ENCODE measurements at places on chromosomes 1 and 21.

- DNase-seq: no peak
- no peak overlapping the region for H3K27ac ChIP-seq
- no peaks in the 10 kb centered on the region for H3K36me3 ChIP-seq
- H3K4me3 ChIP-seq: no peak overlapping the region
- H3K27me3 ChIP-seq: no peaks in the 10 kb centered on the region
Measured at GRCh38 chr1:78843111-78843510, 163.4 kb downstream of the ADGRL4 start.

GRCh38 chr1:204426035-204426436 lies 14.4 kb upstream of the PPP1R15B start:
- no peak overlapping the region for H3K27ac ChIP-seq
- no peaks in the 10 kb centered on the region for H3K4me1 ChIP-seq
- no peak overlapping the region for H3K4me3 ChIP-seq
- no peaks in the 10 kb centered on the region for H3K27me3 ChIP-seq
- no peaks in the 10 kb centered on the region for H3K36me3 ChIP-seq

DNA sequence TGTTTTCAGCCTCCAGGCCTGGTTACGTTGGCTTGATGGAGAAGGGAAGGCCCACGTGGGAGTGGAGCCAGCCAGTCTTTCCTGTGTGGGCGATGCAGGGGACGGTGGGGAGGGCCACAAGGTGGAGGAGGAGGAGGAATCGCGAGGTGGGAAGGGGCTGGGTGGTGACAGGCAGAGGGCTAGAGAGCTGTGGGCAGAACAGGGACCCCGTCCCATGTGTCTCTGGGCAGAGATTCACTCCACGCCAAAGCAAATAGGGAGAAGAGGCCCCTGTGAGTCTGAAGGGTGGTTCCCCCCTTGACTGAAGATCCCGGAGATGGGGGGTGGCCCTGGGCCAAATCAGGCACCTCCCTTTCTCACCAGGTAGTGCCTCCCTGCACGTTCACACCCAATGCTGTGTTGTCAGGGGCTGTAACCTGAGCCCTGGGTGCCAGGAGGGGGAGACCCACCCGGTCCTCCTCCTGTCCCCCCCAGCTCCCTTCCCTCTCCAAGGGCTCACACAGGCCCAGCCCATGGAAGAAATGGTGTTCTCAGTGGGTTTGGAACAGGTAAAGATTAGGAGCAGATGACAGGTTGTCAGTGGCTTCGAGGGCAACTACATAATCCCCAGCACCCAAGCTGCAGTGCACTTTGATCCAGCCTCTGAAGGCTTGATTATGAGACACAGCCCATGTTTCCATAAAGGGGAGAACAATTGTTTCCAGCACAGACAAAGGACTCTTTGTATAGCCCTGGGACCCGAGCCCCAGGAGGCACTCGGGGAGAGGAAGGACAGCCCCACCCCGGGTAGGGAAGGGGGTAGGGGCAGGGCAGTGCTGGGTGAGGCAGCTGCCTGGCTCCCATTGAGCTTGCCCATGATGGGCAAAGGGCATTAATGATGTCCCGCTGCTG lies 37.7 kb upstream of the GPR37L1 start:
- no peaks in the 10 kb centered on the region for H3K36me3 ChIP-seq
- peaks cover 5% of the 10 kb centered on the region for H3K4me1 ChIP-seq
- no peaks in the 10 kb centered on the region for H3K27me3 ChIP-seq
- H3K27ac ChIP-seq: no peak overlapping the region
- DNase-seq: peak; percentile 28
- H3K4me3 ChIP-seq: no peak overlapping the region

DNA sequence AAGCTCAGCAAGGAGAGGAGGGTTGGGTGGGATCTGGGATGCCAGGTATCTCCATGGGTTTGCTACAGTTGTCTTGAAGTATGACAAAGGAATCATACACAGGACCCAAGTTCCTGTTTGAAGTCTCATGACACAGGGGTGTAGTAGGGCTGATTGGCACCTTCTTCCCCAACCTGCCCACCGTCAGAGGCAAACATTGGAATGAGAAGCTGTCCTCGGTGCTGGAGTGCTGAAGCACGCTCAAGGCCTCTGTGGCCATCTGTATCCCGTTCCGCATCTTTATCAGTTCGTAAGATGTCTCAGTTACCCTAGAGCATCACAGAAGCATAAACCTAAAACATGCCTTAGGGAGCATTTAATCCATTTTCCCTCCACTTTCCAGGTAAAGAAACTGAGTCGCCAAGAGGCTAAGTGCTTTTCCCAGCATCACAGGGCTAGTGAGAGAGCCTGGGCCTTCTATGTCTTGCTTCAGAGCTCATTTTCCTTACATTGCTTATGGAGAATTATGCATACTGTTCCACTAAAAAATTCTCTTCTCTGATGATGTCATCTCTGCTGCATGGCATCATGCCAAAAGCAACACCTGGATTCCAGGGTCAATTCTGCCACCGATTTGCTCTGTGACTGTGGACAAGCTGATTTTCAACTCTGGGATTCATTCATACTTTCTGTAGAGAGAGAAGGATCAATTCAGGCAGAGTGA lies 34.2 kb downstream of the VWA5B1 start:
- no peaks in the 10 kb centered on the region for H3K36me3 ChIP-seq
- H3K27ac ChIP-seq: no peak overlapping the region
- no peaks in the 10 kb centered on the region for H3K27me3 ChIP-seq
- no peak overlapping the region for H3K4me3 ChIP-seq
- H3K4me1 ChIP-seq: peaks cover 20% of the 10 kb centered on the region

GRCh38 chr1:22749503-22749902 lies 38.9 kb downstream of the EPHB2 start:
- no peaks in the 10 kb centered on the region for H3K27me3 ChIP-seq
- no peak overlapping the region for H3K27ac ChIP-seq
- peaks cover 6% of the 10 kb centered on the region for H3K4me1 ChIP-seq

- DNase-seq: no peak
- H3K27me3 ChIP-seq: no peaks in the 10 kb centered on the region
- H3K4me3 ChIP-seq: no peak overlapping the region
- H3K27ac ChIP-seq: no peak overlapping the region
Measured at GRCh38 chr1:93554883-93555872, 107.3 kb downstream of the FNBP1L start.

- no peak for DNase-seq
- no peaks in the 10 kb centered on the region for H3K36me3 ChIP-seq
- no peaks in the 10 kb centered on the region for H3K27me3 ChIP-seq
- H3K4me1 ChIP-seq: no peaks in the 10 kb centered on the region
- no peak overlapping the region for H3K4me3 ChIP-seq
Measured at GRCh38 chr1:94920061-94920460, 6.8 kb downstream of the CNN3 start.

GRCh38 chr1:14572861-14573260 lies 25.6 kb upstream of the KAZN start:
- no peak overlapping the region for H3K4me3 ChIP-seq
- H3K27me3 ChIP-seq: no peaks in the 10 kb centered on the region
- no peak for DNase-seq
- H3K27ac ChIP-seq: no peak overlapping the region
- H3K36me3 ChIP-seq: no peaks in the 10 kb centered on the region
